Activated CD4-positive, alpha-beta T cell treated with anti-CD3 and anti-CD28 coated beads, Interleukin-2, amount 10 ng/mL, durations not matched to agents 7 days and 5 days (primary cell): ENCODE measurements at places on chromosomes 5 and 9.
A peak's percentile ranks its signal among the peaks of the same experiment; 100 is the strongest.

DNA sequence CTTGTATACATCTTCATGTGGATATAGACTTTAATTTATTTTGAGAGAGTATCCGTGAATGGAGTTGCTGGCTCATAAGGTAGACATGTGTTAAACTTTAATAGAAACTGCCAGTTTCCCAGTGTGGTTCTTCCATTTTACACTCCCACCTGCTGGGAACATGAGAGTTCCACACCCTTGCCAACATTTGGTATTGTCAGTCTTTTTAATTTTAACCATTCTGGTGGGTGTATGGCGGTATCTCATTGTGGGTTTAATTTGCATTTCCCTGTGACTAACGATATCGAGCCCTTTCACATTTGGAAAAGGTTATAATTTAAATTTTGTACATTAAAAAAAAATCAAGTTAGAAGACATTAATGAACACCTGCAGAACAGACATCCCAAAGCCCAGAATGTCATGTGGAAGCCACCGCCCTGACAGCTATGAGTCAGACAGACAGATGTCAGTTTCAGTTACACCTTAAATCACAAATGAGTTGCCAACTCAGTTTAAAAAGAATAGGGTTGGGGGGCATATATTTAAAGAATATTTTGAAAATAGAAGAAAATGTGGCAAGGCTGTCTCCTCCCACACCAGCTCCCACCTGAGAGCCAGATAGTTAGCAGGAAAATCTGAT, 36.9 kb downstream of the ANKRD33B start:
- no peak for DNase-seq

DNA sequence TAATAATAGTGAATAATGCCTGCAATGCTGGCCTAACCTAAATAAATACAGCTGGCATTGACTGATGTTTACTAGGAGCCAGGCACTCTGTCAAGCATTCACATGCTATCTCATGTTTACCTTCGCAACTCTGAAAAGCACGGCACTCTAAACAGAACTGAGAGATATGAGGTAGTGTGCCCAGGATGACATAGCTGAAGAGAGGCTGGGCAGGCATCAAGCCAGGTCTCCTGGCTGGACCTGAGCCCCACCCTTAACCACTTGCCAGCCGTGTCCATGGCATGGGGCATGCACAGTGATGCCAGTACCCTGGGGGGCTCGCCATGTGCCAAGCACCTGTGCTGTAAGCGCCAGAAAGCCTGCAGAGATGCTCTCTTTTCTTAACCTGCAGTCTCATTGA, 119.4 kb upstream of the MVB12B start:
- no peak for DNase-seq

GRCh38 chr9:121353241-121354061, 16.6 kb downstream of the STOM start:
- peak; percentile 68 for DNase-seq

GRCh38 chr9:90966480-90967144, 165.0 kb downstream of the SYK start:
- no peak for DNase-seq

- DNase-seq, result no peak
Measured at GRCh38 chr5:107532169-107532878, 138.4 kb downstream of the EFNA5 start.

- DNase-seq, result no peak
Measured at GRCh38 chr5:104355350-104355749, 792.8 kb upstream of the NUDT12 start.

DNA sequence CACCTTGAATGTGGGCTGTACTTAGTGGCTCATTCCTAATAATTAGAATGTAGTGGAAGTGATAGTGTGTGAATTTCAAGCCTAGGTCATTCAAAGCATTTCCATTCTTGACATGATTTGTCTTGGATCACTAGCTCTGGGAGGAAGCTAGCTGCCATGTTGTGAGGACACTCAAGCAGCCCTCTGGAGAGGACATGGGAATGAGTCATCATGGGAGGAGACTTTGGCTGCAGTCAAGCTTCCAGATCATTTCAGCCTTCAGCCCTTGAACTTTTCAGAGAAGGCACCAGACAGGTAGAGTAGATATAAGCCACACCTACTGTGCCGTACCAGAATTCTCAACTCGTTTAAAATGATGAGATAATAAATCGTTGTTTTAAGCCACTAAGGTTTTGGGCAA, 506.9 kb downstream of the ZNF608 start:
- DNase-seq, result no peak

DNA sequence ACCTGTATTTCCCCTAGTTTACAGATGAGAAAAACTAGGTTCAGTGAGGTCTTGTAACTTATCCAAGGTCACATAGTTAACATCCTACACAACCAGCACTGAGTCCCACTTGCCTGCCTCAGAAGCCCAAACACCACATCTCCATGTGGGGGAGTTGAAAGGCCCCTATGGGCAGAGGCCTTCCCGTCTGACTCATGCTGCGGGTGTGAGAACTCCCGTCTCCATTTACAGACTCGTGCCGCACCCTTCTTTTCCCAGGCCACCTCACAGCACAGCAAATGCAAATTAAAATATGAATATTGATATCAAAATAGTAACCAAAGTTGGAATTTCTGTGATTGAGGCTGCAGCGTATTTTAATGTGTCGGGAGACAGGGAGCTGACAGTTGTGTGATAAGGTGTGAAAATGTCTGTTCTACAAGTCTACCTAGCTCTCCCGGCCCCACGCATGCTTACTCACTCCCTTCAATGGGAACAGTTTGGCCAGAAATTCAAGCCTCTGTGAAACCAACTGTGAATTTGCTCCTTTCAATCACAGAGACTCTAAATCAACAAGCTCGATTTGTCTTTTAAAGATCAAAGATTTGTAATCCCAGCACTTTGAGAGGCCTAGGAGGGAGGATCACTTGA, 90.1 kb downstream of the CRB2 start:
- no peak for DNase-seq

DNA sequence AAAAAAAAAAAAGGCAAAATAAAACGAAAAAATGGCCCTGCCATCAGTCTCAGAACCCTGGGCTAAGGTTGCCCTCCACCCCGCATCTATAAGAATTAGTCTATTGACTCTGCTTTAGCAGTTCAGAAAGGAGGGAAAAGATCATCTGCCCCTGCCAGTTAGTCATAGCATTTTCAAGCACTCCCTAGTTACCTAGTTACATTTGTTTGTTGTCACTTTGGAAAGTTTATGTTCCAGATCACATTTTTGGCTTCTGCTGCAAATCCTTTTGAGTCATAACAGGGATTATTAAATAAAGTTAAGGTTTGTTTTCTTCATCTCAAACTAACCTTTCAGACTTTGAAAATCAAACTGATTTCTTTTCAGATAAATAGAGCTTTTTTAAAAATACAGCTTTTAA, 52.1 kb downstream of the AQP7 start:
- no peak for DNase-seq

GRCh38 chr9:120413121-120414048, 166.6 kb downstream of the CDK5RAP2 start:
- DNase-seq, result no peak

- DNase-seq, result no peak
Measured at GRCh38 chr9:95058795-95059386, 258.6 kb downstream of the FANCC start.

- no peak for DNase-seq
Measured at GRCh38 chr9:20694248-20694647, 10.2 kb downstream of the FOCAD start.

- DNase-seq, result no peak
Measured at GRCh38 chr5:72034770-72035169, 72.5 kb upstream of the MAP1B start.

DNA sequence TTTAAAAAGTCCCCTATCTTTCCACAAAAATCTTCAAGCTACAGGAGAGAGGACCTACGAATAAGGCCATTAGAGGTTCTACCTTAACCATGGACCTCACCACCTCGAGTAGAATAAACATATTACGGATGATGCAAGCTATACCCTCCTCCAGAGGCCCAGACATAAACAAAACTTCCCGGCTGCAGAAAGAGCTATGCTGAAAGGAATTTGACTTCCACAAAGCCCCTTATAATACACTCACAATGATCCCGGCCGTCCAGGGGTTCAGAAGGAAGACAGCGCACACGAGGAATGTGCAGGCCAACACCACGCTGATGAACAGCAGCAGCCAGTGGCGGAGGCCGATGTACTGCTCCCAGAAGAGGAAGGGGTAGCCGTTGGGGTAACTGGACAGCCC, 59.0 kb downstream of the PTCH1 start:
- DNase-seq, result no peak

GRCh38 chr9:100474924-100475276, 2.0 kb downstream of the TMEFF1 start:
- no peak for DNase-seq

DNA sequence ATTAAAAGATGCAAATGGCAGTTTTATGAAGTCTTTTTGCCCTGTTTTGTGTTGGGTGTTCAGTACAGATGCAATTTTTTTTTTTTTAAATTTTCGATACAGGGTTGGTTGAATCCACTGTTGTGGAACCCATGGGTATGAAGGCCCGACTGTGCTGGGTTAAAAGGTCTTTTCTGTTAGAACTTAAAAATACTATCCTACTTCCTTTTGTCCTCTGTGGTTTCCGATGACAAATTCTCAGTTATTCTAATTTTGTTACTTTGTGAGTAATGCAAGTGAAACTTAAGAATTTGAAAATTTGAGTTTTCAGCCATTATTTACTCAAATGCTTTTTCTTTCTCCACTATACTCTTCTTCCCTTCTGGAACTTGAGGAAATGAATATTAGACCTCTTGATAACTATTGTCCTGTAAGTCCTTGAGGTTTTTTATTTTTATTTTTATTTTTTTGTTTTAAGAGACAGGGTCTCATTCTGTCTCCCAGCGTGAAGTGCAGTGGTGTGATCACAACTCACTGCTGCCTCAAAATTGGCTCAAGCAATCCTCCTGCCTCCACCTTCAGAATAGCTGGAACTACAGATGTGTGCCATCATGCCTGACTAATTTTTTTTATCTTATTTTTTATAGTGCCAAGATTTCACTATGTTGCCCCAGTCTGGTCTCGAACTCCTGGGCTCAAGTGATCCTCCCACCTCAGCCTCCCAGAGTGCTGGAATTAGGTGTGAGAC, 67.5 kb downstream of the ZCCHC7 start:
- no peak for DNase-seq

- DNase-seq, result peak; percentile 77
Measured at GRCh38 chr9:132769906-132770769, 99.9 kb downstream of the GTF3C4 start.

GRCh38 chr5:16897284-16897704, 38.8 kb downstream of the MYO10 start:
- DNase-seq, result no peak

DNA sequence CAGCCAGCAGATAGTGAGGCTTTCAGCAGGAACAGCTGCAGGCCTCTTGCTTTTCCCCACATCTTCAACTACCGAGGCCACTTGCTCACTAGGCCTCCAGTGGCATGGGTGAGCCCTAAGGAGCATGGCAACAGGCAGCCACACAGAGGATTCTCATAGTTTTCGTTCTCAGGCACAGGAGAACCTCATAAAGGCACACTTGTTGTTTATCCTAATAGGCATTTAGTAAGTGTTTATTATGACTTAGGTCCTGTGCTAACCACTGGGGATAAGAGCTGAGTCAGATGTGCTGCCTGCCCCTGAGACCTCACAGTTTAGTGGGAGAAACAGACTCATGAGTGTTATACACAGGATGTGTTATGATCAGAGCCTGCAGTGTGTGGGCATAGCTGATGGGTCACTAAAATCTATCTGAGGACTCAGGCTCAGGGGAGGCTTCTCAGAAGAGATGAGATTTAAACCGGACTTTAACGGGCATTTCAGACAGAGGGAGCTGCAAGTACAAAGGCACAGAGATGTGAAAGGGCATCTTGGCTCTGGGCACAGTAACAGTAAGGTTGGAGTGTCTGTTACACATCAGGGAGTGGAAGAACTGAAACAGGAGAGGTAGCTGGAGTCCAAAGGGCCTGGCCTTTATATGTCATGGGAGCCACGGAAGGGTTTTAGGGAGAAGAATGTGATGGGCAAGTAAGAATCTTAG, 21.0 kb upstream of the HEMGN start:
- DNase-seq, result no peak

DNA sequence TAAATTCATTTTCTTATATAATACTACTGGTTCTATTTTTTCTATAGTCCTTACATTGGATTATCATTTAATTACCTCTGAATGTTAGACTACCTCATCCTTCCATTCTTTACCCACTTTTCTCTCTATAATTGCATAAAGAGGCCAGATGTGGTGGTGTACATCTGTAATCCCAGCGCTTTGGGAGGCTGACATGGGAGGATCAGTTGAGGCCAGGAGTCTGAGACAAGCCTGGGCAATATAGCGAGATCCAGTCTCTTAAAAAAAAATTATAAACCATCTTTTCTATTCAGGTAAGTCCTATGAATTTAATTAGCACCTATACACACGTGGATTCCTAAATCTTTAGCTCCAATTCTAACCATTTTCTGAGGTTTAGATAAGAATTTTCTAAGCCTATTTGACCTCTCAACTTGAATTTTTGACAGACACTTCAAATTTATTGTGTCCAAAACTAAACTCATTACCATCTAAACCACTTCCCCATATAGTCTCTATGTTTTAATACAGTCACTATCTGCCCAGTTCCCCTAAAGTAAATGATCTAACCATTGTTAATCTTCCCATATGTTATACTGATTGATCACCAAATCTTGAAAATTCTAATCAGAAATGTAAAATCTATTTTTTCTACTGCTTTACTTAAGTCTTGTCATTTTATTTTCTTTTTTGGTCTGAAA, 33.0 kb upstream of the CHD1 start:
- DNase-seq, result no peak

- DNase-seq, result no peak
Measured at GRCh38 chr5:156473269-156473908, 146.4 kb downstream of the SGCD start.

GRCh38 chr5:113524927-113525326, 11.4 kb downstream of the YTHDC2 start:
- DNase-seq, result no peak

DNA sequence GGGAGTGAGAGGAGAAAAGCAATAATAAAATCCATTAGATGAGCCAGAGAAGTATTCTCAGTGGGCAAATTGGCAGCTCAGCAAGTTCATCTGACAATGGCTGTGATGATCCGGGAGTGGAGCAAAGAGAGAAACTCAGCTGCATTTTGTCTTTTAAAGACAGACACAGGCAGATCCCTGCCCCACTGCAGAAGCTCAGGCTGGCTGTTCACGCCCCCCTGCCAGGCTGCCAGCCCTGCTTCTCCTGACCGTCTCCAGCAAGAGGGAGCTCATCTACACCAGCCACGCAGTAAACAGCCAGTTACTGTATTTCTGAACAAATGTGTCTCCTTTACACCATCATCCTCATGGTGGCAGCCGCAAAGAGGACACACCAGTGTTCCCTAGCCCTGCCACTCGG, 114.3 kb upstream of the SARDH start:
- DNase-seq, result no peak
